M059J (cell line): ENCODE measurements at places on chromosomes 2 and 18.

GRCh38 chr2:143152637-143153036 is 23.4 kb downstream of the ARHGAP15 start:
- DNase-seq, result no peak

DNA sequence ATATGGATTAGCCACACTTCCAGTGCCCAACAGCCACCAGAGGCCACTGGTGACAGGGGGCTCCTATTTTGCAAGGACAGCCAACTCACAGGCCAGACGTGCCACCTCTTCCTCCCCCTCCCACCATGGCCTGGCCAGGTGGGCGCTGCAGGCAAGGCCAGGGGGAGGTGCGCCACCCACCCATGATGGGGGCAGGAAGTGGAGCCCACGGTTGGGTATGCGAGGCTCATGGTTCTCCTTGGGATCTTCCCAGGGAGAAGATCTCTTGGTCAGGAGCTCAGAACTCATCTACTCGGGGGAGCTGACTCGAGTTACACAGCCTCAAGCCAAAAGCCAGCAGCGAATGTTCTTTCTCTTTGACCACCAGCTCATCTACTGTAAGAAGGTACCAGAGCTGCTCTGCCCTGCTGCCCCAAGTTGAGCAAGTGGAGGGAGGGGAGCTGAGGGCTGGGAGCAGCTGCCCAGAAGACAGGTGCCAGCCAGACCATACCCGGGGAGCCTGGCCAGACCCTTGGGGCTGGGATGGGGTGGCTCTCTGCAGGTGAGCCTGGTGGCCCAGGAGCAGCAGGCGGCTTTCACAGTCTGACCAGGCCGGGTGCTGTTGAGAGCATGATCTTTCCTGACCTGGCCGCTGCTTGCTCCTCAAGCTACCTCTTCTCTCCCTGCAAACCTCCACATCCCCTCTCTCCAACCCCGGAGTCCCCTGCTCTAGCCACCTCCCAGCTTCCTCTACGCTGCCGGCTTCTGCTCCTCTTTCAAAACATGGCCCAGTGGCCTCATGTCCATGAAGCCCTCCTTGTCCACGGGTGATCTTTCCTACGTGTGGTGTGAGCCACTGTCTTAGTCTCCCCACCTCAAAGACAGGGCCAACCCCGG is 49.8 kb downstream of the FAM168B start:
- DNase-seq, result no peak

DNA sequence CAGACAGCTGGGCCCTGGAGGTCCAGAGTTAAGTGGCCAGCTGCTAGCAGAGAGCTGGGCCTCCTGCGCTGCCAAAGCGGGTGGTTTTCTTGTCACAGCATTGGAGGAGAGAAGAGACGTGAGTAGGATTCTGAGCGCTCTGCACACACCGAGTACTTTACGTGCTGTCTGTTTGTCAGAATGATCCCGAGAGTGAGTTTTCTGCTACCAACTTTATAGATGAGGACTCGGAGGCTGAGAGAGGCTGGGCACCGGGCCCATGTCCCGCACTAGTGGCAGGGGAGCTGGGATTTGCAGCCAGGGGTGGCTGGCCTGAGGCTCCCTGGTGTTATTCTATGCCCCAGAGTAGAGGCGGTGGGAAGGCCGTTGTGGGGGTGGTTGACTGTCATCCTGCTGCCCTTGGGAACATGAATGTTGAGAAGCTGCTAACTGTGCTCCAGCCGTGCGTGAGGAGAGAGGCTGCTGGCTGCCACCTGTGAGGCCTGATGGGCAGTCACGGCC is 36.3 kb upstream of the MBP start:
- DNase-seq, result no peak

DNA sequence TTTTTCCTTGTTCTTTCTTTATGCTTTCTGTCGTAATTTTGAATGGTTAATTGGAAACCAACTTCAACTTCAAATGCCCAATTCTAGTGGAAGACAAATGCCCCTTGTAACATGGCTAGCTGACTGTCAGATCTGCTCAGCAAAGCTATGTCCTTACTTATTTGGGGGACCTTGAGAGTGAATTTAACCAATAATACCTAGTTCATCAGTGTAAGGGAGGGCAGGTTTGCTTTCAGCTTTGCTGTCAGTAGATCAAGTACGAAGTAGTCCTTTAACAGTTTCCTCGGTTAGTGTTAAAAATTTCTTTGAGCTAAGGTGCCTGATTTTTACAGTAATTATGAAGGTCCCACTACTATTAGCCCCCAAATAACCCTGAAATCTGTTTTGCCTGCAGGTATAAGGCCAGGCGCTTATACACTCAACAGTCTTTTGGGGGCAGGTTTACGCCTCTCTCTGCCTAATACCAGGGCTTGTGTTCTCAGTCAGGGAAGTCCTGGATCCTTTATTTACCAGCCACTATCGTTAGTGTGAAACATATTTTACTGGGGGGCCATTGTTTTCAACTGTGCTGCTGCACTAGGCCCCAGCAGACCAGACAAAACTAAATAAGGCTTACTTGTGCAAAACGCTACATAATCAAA is 165.1 kb upstream of the KCNJ3 start:
- no peak for DNase-seq

GRCh38 chr2:138298900-138299299 is 202.7 kb upstream of the SPOPL start:
- no peak for DNase-seq

- no peak for DNase-seq
Observed at GRCh38 chr2:18924886-18925285, 335.5 kb upstream of the NT5C1B start.

- DNase-seq, result no peak
Observed at GRCh38 chr2:109392816-109393661, 220.7 kb downstream of the SEPTIN10 start.

DNA sequence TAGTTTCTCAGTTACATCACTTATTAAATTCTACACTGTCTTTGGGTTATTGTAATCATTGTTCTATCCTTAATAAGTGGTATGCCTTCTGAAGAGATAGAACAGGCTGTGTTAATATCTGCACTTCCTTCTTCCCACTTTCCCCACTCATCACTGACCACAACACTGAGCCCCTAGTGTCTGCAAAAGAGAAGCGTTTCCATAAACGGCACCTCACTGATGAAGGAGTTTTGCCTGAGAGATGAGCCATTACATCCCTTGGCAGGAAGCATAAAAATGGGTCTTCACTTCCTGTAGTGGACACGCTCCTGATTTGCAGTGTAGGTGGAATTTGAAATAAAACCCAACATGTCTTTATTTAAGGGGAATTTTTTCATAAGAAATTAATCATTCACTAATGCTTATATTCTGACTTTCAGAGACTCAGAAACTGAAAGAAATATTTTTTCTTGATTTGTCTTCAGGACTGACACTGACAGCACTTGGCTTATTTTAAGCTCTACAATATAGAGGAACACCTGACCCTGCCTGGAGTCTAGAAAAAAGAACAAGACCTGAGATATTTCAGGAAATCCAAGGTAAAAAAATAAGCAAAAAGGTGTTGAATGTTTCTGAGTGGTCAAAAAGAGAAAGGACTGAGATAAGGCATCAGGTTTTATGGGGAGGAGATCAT is 275.3 kb downstream of the RAD51AP2 start:
- no peak for DNase-seq

DNA sequence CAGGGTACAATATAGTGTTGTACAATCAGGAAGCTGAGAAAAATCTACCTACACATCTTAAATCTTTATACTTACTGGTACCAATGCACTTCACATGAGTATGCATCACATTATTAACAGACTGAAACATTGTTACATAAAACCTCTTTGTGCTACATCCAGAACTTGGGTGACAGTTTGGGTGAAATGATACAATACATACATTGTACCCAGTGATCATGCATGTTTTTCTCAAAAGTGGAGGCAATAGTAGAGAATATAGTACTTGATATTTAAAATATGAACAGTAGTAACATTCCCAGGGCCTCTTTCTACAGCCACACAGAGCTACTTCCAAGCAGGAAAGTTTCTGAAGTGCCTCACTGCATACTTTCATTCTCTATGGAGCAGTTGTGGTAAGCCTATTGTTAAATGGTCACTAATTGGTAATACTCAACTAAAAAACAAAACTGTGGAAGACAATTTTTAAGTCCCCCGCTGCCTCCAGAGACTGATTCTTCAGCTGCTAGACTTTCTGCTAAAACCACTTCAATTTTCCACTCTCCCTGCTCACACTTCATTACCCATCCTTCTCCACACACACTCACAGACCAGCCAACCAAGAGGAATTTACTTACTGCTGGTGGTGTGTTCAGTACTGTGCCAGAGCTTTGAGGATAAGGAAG is 22.9 kb upstream of the GRB14 start:
- no peak for DNase-seq

DNA sequence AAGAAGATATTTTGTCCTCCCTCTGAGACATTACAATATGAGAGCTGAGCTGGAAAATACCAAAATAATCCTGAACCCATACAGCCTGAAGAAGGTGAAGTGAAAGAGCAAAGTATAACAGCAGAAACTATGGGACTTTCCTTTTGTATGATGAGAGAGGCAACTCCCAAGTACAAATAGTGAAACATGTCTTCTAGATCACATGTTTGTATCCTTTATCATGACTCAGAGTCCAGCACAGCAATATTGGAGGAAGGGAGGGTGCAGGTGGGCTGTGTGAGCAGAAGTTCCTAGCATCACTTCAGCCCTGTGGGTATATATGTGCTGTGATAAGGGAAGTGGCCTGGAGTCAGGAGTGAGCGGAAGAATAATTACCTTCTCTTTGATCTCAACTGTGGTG is 265.6 kb upstream of the NRXN1 start:
- DNase-seq, result no peak

- DNase-seq, result no peak
Observed at GRCh38 chr2:205401511-205401910, 280.8 kb upstream of the NRP2 start.

DNA sequence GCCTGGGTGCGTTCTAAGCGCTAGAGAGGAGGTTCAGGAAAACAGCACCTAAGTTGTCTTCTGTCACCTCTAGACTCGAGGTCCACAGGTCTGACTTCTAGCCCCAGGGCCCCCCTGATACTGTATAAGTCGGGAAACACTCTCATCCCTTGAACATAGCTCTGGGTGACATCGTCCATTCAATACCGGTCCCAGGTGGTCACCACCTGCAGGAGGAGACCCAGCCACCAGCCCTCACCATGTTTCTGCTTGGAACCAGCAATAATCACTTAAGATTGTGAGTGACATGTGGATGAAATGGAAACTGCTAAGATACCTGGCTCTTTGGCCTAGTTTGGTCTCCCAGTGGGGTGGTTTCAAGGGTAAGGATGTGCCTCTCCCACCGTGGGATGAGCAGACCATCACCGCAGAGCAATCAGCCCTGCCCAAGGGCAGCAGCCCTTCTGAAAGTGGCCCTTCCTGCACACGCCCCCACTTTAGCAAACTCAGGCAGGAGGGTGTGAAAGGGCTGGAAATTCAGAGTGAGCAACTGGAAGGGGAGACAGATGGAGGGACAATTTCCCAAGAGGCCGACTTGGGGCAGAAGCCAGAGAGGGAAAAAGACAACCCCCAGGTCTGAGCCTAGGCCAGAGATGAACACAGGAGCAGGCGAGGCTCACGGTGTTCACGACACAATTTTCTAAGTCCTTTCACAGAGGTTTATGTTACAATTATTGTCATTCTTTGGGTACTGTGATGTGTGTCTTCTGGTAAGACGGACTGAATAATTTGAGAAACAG is 95.2 kb downstream of the ZNF516 start:
- no peak for DNase-seq

- peak; percentile 8 for DNase-seq
Observed at GRCh38 chr2:169393068-169393590, 30.8 kb upstream of the LRP2 start.
